ENCODE measurements at places on chromosomes 2 and 18. TPM values are rescaled to one million over a fixed set of nuclear protein-coding genes. Genes with fewer than 3 reads are reported as not detected.

DNA sequence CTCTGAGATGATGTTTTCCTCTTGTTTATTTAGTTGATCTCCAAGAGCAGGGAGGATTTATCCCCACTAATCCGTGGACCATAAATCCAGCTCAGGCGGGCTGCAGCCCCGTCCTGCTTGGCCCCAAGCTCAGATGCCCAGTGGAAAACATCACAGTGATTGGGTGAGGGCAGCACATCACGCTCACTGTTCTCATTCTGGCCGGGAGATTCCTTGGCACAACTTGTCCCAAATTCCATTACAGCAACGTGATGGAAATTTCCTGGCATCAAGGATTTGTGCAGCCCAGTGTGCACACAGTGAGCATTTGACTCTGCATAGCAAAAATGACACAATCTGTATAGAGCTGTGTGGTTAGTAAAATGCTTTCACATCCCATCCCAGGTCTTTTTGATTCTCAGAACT is 96.8 kb downstream of the VAPA start:
- peak; percentile 85 for DNase-seq

DNA sequence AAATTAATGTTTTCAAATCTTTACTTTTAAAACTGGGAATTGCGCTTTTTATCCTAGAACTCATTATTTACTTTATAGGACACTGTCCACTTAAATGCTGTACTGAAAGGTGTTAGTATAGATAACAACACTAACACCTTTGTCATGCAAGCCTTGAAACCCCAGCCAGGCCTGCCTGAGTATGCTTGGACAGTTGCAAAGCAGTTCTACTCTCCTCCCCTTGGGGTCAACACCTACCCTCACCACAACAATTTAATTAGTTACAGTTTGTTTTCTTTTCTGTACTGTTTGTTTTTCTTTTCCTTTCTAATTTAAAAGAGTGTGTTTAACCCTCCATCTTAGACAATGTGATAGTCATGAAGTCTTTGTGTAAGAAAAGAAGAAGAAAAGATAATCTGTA is 18.9 kb upstream of the FAM98A start:
- no peak for DNase-seq

DNA sequence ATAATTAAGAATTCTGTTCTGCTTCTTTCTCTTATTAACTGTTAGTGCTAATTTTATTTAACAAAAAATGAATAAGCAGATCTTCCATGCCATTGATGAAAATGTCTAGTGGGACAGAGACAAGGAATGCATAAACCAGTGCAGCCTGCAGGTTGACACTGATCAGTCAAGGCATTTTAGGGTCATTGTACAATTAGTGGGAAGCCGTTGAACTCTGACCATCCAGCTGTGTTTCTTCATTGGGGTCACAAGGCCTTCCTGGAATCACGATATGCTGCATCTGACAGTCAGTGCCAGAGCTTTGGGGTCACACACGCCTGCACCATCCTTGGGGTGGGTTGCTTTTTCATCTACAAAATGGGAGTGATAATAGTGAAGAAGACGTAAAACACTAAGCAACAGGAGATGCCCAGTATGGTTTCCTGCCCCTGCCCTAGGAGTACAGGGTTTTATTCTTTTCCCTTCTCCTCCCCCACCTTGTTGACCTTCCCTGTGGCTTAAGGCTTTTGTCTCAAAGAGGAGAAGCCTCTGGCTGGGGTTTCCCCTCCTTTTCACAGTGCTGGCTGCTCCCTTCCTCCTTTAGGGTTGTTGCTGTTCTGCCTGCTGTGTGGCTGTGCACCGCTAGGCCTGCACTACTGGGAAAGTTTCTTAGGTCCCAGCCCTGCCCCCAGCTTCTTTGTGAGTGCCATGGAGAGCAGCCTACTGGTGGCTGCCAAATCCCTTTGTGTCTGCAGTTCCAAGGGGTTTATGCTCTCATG is 245.6 kb downstream of the TPGS2 start:
- no peak for DNase-seq

DNA sequence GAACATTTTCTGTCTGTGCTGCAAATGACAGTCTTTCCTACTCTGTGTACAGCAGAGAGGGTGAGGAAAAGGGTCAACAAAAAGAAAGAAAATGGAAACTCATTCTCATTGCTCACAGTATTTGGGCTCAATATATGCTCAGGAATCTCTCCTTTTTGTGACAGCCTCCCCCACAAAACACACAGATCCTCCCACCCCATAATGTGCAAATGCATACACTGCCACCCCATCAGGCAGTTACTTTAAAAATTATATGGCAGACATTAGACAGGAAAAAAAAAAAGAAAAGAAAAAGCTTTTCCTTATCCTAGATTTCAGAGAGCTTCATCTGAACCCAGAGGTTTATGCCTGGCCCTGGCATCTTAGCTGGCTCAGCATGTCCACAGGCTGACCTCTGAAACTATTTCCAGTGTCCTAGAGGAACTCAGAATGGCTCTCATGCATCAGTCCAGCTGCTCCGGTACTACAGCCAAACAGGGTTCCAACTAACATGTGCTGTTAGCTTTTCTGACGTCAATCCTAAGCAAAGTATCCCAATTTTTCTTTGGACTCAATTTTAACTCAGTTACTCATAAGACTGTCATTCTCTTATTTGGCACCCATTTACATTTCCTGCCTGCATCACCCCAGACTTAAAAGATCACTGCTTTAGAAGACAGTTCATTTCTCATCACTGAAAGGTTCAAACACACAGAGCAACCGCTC is 105.9 kb downstream of the RBMS1 start:
- no peak for DNase-seq

- DNase-seq = peak; percentile 55
Measured at GRCh38 chr2:78397198-78397597, 628.3 kb upstream of the REG3G start.

GRCh38 chr2:37827911-37828511 is 97.1 kb upstream of the RMDN2 start:
- no peak for DNase-seq

DNA sequence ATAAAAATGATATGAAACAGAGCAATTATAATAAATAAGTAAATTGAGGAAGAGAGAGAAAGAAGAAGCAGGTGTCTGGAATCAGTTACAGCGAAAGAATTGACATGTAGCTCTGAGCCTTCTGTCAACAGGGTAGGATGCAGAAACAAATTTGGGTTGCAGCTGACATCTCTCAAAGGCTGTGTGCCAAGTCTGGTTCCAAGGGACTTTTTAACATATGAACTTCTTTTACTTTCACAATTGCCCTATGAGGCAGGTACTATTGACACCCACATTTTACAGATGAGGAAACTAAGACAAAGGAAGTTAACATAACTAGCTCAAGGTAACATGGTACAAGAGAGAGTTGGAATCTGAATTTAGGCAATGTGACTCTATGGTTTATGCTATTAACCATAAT is 260.0 kb downstream of the ASXL3 start:
- DNase-seq = no peak

DNA sequence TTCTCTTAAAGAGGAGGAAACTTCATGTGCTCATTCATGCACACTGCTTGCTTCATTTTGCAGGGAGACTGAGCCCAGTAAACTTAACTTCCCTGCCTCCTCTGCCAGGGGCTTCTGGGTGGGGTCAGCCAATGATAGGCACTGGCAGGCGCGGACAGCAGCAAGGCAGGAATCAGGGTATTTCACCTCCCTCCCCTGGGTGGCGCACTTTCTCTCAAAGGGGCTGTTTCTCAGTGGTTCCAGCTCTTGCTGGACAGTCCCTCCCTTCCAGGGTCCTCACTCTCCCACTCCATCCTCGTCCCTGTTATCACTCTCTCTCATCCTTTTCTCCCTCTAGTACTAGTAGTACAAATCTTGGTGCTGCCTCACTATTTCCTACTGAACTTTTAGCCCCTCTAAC is 320.5 kb upstream of the ZNF521 start:
- DNase-seq = no peak

GRCh38 chr2:240925191-240925567 is 19.0 kb downstream of the CROCC2 start:
- DNase-seq = peak; percentile 64

GRCh38 chr2:152402780-152403759 is 68.1 kb downstream of the FMNL2 start:
- no peak for DNase-seq

DNA sequence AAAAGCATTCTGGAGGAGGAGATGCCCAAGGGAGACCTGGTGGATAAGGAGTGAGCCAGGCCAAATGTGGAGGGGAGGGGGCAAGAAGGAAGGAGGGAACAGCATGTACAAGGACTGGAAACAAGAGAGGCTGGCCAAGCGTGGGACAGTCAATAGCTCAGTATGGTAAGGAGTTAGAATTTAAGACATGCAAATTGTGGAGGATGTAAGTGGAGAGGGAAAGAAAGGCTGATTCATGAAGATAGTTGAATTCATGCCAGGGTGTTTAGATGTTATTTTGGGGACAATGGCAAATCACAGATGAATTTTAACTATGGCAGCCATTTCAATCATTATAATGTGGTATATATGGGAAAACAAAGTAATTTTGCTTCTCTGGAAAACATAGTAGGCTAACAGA is 462.3 kb downstream of the MEIS1 start:
- no peak for DNase-seq

- no peak for DNase-seq
Measured at GRCh38 chr2:168752361-168752760, 50.1 kb upstream of the NOSTRIN start.

GRCh38 chr2:8538931-8539621 is 142.8 kb upstream of the ID2 start:
- DNase-seq = peak; percentile 80

DNA sequence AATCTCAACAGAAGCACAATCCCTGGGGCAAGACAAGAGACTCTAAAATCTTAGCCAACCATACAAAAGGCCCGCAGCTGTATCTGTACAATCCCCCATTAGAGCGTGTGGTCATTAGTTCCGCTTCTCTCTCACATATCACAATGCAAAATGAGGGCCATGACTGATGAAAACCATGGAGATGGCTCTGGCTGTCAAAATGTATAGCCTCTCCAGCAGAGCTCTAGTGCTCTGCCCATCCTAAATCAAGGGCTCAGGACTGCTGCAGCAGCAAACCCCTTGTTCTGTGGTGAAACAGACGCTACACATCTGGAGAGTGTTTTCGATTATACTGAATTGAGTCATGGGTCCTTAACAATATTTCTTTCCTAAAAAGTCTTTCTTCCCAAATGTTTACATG is 221.0 kb downstream of the PID1 start:
- no peak for DNase-seq

DNA sequence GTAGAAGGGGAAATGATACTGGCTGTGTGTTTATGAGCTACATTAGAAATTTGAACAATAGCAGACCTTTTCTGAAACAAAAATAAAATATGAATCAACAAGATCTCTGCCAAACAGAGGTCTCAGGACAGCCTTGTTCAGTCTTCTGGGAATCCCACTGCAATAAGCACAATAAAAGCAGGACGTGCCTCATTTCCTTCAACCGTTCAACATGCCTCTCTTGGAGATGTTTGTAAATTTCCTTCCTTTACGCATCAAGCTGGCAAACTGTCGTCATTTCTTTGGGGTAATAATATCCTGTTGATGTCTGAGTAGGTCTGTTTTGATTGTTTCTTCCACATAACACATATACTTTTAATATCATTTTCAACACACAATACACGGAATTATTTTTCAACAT is 77.2 kb downstream of the TCF4 start:
- DNase-seq = no peak

- no peak for DNase-seq
Measured at GRCh38 chr2:170324640-170325046, 146.7 kb downstream of the MYO3B start.

DSG1 gene
- total RNA-seq = not detected

HDHD2 gene
- 34.8 TPM for total RNA-seq
